ENCODE measurements at places on chromosomes 11 and 22.

GRCh38 chr11:70912226-70912840, 340.0 kb downstream of the SHANK2 start:
- no peak for DNase-seq

DNA sequence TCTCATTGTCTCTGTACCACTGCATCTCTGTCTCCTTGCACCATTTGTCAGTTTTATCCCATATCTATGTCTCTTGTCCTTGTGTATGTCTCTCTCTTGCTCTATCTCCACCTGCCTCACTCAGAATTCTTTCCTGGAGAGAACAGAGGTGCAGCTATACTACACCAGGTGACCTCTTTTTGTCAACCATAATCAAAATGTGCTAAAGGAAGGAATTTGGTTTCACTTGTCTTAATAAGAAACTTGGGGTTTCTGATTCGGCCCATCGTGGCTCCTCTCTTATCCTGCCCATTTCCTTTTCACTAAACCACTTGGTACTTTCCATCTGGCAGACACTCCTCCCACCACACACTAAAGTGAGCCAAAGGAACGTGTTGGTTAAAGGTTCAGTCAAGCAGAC, 2.0 kb upstream of the C11orf42 start:
- no peak for DNase-seq

DNA sequence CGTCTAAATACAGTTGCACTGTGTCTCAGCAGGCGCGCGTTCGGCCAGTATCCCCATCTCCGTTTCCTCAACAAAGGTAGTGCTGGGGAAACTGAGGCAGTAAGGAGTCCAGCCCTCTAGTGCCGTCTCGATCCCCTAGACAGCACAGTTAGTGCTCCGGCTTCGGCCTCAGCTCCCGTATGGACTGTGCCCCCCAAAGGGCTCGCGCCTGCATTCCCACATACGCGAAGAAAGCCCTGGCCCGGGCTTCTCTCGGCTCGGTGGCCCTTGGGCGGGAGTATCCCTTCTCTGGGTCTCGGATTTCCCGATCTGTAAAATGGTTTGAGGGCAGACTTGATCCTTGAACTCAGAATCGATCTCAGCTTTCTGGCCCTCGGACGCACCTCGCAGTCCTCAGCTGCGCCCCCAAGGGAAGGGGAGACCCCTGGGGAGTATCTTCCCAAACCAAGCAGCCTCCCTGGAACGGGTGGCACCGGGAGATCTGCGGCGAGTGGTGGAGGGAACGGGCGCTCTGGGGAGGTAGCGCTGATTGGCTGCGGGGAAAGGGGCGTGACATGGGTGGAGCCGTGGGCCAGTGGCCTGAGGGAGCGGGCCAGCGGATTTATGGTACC, 759 bp upstream of the PEX16 start:
- peak; percentile 93 for DNase-seq

GRCh38 chr11:64649291-64649697, 58.3 kb downstream of the SLC22A12 start:
- no peak for DNase-seq

GRCh38 chr11:59053387-59053786, 32.7 kb upstream of the GLYATL1B start:
- peak; percentile 75 for DNase-seq

- no peak for DNase-seq
These were observed 23.4 kb downstream of the SNX19 start for GRCh38 chr11:130892861-130893260.

GRCh38 chr11:15649371-15650104, 534.8 kb downstream of the INSC start:
- no peak for DNase-seq

DNA sequence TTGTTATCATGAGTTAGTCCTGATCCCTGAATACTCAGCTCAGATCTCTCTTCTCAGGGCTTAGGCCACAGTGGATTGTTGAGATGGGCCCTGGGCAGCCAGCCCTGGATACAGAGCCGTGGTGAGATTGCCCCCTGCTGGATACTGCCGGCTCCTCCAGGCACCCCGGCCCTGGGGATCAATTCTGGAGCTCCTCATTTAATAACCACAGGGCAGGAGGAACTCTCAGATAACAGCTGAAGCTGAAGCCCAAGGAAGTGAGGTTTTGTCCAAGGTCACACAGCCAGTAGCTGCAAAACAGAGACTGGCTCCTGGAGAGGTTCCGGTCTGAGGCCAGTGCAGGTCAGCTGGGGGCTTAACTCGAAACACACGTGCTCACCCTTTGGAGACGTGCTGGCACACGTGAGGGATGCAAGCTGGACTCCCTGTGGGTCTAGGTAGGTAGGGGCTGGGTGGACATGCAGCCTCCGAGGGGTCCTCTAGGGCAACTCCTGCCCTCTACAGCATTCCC, 16.0 kb downstream of the USH1C start:
- peak; percentile 48 for DNase-seq

DNA sequence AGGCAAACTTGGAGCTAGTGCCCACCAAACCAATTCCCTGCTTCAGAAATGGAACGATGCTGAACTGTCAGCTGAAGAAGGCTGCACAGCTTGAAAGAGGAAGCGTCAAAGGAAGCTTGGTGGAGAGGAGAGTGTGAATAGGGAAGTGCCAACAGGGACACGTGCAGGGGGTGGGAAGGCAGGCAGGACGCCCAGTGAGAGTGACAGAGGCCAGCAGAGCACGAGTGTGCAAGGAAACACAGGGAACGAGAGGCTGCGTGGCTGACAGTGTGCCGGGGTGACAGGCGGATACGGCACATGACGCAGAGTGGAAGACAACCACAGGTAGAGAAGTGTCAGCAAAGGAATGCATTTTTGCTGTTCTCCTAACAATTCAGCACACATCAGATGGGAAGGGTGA, 196.4 kb downstream of the LARGE1 start:
- no peak for DNase-seq

GRCh38 chr11:104163100-104164027, 583 bp downstream of the PDGFD start:
- peak; percentile 25 for DNase-seq

GRCh38 chr22:37306494-37306829, 24.2 kb downstream of the CYTH4 start:
- no peak for DNase-seq

DNA sequence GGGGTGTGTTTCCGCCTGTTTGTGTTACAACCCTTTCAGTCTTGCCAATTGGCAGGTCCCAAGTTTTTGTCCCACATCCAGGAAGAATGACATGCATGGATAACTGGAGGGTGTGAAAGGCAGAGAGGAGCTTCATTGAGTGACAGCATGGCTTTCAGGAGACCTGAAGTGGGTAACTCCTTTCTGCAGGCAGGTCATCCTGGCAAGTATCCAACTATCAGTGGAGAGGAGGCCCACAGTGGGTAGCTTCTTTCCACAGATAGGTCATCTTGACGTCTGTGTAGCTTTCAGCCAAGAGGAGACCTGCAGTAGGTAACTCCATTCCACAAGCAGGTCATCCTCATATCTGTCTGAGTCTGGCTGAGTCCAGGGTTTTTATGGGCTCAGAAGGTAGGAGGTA, 1268.8 kb upstream of the CNTN5 start:
- DNase-seq = no peak

DNA sequence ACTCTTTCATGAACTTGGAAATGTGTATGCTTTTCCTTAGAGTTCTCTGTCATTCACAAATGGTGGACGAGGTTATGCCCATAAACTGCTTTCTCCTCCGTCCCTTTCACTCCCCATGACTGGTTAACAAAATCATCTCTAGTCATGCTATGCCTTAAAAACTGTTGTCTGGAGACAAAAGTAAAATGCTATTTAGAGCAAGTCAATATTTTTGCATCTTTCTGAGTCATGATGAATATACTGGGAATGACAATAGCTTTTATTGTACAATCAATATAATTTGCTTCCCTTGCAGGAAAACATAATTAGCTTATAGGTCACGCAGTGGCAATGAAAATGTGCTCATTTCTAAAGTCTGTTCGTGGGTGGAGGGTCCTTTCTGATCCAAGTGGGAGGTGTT, 216.7 kb upstream of the SORL1-AS1 start:
- no peak for DNase-seq

DNA sequence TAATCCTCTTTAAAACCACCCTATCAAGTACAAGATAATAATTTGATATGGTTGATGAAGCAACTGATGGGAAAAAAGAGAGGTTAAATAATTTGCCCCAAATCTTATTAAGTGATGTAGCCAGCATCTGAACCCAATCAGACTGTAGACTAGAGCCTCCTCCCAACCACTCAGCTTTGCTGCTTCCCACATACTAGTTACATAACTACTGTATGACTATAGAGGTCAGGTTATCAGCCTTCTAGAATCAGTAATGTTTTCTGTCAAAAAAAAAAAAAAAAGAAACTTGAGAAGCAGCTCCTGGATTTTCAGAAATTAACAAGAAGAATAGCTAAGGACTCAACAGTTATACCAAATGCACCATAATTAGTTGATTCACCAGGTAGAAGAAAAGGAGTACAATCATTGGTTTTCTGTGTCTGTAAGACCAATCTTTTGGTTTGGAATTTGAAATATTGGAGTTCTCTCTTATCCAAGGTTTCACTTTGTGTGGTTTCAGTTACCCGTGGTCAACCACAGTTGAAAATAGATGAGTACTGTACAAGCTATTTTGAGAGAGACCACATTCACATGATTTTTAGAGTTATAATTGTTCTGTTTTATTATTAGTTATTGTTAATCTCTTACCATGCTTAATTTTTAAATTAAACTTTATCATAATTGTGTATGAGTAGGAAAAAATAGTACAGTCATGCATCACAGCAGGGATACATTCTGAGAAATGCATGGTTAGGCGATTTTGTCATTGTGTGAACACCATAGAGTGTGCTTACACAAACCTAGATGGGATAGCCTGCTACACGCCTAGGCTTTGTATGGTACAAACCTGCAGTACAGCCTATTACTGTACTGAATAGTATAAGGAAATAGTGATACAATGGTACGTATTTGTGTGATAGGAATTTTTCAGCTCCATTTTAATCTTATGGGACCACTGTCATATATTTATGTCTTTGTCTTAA, 72.2 kb downstream of the PDHX start:
- DNase-seq = no peak

- DNase-seq = peak; percentile 38
These were observed 65.5 kb upstream of the ARHGAP20 start for GRCh38 chr11:110777775-110778174.

DNA sequence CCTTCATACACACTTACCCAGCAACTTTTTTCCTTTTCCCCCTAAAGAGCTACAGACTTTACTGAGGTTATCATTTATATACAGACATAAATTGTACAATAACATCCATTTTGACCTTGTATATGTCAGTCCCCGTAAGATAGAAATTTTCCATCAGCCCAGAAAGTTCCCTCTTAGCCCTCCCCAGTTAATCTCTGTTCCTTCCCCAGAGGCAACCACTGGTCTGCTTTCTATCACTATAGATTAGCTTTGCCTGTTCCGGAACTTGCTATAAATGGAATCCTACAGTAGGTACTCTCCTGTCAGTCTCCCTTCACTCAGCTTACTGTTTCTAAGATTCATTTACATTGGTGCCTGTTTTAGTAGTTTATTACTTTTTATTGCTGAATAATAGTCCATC, 54.9 kb downstream of the TSPAN18 start:
- no peak for DNase-seq

- DNase-seq = no peak
These were observed 157.0 kb downstream of the BRD1 start for GRCh38 chr22:49670456-49671330.

GRCh38 chr22:41048791-41049717, 43.3 kb upstream of the EP300 start:
- peak; percentile 52 for DNase-seq

DNA sequence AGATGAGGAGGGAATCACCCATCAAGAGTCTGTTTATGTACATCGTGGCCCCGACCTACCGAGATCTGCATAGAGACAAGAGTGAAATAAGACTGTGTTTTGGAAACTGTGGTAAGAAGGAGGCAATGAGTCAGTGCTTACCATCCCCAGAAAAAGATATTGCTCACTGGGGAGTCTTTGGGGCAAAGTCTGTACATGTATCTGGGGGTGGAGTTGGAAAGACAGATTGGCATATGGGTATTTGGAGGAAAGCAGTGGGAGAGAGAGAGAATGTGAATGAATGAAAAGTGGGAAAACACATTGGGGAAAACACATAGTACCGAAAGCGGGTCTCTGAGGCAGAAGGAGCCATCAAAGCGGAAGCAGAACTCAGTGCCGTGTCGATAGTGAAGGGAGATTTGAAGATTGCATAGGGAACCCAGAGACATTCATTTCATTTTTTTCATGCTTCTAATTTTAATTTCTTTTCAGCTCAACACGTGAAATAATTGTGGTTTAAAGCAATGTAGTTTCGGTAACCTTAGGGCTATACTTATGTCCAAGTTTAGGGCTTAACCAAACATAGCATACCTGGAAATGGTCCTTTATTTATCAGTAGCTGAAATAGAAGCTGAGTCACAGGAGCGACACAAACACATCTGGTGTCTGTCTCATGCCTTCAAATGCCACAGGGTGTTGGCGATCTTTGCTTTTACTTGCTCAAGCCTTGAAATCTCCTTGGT, 98.6 kb upstream of the CD44 start:
- DNase-seq = no peak

- no peak for DNase-seq
These were observed 2.0 kb downstream of the DSCAML1 start for GRCh38 chr11:117794772-117795629.

DNA sequence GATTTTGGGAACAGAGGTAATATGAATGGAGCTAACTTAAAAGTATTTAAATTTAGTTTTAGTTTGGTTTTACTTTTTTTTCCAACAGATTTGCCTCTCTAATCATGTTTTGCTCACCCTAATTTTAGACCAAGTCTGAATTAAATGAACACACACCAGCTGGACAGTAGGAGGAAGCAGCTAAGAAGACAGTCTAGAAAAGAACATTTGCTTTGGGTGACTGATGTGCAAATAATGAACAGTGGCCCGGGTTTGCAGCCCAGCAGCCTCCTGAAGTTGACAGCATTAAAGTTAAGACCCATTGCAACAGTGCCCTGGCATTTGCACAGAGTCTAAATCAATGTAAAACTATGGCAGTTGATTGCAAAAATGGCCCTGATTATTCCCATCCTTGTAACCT, 66.4 kb upstream of the SORL1 start:
- no peak for DNase-seq

GRCh38 chr22:44823396-44823795, 71.0 kb downstream of the ARHGAP8 start:
- no peak for DNase-seq

GRCh38 chr11:113082341-113082955, 121.2 kb downstream of the NCAM1 start:
- no peak for DNase-seq

Measured in colonic mucosa (tissue), 4 donors.